Pulmonary artery endothelial cell (primary cell): ENCODE measurements at places on chromosomes 3 and 15. TPM values are rescaled to one million over a fixed set of nuclear protein-coding genes. Genes with fewer than 3 reads are reported as not detected.

GRCh38 chr3:98151241-98151640, 4.0 kb downstream of the OR5H14 start:
- DNase-seq, result no peak

DNA sequence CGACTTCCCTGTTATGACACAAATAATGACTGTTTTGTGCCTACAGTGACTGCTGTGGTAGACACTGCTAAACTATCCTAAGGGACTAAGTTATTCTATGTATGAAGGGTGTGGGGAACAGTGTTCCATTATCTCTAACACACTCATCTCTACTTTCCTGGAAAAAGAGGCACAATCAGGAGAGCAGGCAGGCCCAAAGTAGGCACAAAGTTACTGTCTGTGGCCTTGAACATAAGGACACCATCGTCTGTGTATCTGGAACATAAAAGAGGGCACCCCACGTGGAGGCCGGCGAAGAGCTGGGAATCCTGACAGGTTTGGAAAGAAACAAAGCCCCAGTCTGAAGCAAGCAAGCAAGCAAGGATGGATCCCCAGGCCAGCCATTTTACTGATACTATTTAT, 1.5 kb downstream of the ABCC5 start:
- no peak for DNase-seq

DNA sequence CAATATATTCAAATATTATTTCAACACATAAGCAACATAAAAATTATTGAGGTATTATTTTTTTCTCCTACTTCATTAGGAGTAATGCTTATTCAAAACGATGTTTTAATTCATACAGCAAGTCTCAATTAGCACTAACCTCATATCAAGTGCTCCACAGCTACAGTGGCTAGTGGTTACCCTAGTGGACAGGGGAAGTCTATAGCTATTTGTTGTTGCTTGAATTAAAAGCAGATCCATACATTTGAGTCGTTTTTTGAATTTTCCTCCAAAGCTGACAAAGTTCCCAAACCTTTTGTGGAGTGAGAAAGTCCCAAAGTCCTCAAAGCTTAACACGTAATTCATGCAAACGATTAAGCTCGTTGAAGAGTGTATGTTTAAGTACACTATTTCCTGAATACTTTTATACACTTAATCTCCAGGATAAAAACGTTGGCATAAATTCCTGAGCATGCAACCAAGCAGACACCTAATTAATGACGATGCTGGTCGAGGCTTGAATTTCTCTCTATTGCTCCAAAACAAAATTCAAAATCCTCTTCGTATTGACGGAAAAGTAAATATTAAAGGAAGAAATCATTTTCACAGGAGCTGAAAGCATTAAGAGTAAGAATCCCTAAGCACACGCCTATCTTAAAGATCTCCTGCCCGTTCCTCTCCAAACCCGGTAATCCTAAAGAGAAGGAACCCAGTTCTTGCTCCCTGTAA, 985 bp downstream of the VPS13C start:
- DNase-seq, result no peak

GRCh38 chr3:112086875-112087524, 811 bp downstream of the C3orf52 start:
- no peak for DNase-seq

GRCh38 chr3:74575857-74576256, 38.6 kb downstream of the CNTN3 start:
- no peak for DNase-seq

GRCh38 chr15:35909414-35909813, 363.4 kb upstream of the DPH6 start:
- no peak for DNase-seq

DNA sequence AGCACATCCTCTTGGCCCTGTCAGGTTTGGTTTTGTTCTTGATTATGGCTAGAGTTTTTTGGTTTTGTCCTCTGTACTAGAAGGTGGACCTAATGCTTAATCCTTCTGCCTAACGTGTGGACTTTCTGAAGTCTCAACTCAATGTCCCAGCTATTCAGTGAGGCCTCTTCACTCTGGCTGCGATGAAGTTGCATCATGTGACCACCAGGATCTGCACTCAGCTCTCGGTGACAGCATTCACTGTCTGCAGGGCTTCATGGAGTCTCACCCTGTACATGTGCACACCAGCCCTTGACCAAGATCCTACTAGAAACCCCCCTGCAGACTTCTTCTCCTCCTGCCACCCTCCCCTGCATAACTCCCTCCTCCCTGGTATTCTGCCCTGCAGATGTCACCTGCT, 38.7 kb upstream of the HRH1 start:
- DNase-seq, result no peak

GRCh38 chr15:97759363-97759762, 201.1 kb upstream of the ARRDC4 start:
- no peak for DNase-seq

The TADA3 gene
- 30.2 and 37.3 TPM in 2 replicates for total RNA-seq

- no peak for DNase-seq
Observed at GRCh38 chr15:94052711-94053110, 178.7 kb upstream of the MCTP2 start.

The ANKRD34C gene
- total RNA-seq, result not detected in 2 replicates

DNA sequence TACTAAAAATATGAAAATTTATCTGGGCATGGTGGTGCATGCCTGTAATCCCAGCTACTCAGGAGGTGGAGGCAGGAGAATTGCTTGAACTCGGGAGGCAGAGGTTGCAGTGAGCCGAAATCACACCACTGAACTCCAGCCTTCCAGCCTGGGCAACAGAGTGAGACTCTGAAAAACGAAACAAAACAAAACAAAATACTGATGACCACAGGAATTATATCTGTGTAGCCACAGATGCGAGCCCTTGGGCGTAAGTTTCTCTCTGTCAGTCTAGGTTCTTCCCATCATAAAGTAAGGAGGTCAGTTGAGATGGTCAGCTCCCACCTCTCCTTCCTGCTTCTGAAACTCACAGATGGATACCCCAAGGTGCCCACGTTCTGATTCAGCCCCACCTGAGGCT, 37.7 kb upstream of the CFAP161 start:
- DNase-seq, result no peak

DNA sequence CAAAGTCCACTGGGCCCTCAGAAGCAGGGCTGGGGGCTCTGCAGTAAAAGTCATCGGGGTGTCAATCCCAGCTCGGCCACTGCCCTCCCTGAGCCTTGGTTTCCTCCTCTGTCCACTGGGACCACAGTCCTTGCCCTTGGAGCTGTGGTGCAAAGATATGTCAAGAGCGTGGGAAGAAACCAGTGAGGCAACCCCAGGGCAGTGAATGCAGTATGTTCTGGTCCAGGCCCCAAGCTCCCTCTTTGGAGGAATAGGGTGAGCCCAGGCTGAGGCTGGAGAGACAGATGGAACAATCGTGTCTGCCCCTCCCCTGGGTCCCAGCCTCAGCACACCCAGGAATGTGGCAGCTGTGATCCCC, 779 bp downstream of the GRIP2 start:
- no peak for DNase-seq

The GFM1 gene
- 72.0 and 87.9 TPM in 2 replicates for total RNA-seq

- DNase-seq, result no peak
Observed at GRCh38 chr3:61562721-61563312, 1.4 kb downstream of the PTPRG start.

DNA sequence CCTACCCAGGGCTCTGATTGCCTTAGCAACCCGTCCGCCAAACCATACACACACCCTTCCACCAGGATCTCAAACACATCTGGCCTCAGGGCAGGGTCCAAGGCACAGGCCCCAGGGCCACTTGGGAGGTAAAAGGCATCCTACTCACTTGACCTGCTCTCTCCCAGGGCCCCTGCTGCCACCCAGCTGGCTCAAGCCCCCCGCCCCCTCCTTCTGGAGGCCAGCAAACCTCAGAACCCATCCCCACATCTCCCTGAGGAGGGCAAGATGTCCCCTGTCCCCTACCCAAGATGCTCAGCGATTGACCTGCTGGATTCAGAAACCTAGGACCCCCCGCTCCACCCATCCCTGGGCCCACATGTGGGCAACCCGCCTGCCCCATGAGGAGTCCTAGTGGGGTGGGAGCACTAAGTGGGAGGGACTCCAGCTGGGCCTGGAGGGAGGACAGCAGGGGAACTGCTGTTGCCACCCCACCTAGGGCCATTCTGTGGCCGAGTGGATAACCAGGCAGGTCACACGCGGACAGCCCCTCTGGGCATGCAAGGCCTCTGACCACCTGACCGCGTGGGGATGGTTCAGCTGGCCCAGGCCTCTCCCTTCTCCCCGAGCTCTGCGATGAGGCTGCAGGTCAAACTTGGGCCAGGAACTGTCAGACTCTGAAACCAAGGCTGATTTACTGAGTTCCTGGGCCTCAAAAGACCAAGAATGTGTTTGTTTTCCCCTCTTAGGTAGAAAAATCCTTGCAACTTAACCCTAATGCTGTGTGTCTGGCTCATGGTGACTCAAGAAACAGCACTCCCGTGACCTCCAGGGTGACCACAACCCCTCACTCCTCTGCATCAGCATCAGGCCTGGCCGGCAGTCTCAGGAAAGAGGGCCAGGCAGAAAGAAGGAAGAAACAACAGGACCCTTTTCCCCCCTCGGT, 4.2 kb downstream of the MFGE8 start:
- no peak for DNase-seq

GRCh38 chr3:56415652-56416051, 52.6 kb downstream of the ERC2 start:
- DNase-seq, result no peak

DNA sequence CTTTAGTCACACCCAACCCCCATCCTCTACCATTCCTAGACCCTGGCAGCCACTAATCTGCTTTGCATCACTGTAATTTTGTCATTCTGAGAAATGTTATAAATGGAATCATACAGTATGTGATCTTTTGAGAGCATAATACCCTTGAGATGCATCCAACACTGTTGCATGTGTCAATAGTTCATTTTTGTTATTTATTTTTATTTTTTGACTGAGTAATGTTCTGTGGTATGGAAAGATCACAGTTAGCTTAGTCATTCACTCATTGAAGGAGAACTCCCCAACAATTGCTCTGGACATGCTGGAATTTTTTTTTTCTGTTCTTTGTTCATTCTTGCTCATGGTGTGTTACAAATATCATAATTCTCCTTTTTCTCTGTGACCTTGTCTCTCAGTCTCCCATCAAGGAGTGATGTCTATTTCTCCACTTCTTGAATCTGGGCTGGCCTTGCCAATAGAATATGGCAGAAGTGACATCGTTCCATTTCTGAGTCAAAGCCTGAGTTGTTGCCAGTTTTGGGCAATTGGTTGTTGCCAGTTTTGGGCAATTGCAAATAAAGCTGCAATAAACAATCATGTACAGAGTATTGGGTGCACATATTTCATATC, 6.8 kb upstream of the ADPGK start:
- no peak for DNase-seq

- no peak for DNase-seq
Observed at GRCh38 chr15:91168457-91168856, 68.4 kb downstream of the SV2B start.

- DNase-seq, result no peak
Observed at GRCh38 chr3:134037168-134037567, 7.4 kb upstream of the SLCO2A1 start.

GRCh38 chr3:37221407-37221806, 47.0 kb upstream of the LRRFIP2 start:
- no peak for DNase-seq

The STRIT1 gene
- not detected in 2 replicates for total RNA-seq

- no peak for DNase-seq
Observed at GRCh38 chr3:104347291-104347690, 1019.4 kb upstream of the ALCAM start.

GRCh38 chr3:53941950-53942349, 50.3 kb upstream of the SELENOK start:
- DNase-seq, result no peak

- DNase-seq, result no peak
Observed at GRCh38 chr3:134608771-134609435, 41.9 kb downstream of the KY start.

GRCh38 chr3:12194209-12194608, 35.5 kb upstream of the TIMP4 start:
- DNase-seq, result no peak

The LMLN gene
- 3.4 and 5.7 TPM in 2 replicates for total RNA-seq

The THAP10 gene
- total RNA-seq, result 1.2 and 3.3 TPM in 2 replicates

DNA sequence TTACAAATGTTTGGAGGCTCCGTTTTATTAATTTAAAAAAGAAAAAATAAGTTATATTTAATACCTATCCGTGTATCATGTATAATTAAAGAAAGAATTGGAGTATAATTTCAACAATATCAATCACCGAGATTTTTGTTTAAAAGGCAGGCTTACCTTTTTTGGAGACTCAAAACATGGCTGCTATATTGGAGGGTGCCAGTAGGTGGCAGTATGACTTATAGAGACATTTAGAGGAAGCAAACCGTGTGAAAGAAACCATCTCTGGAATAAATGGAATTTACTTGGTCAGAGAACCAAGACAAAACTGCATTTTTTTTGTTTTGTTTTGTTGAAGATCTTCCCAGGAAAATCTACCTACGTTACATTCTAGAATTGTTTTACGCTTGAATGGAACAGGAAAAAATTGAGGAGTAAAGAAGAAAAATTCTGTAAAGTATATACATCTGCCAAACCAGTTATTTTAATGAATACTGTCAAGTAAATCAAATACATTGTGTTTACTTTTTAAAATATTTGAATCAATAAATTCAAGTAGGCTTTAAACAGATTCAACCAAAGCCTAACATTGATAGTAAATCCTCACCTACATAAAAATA, 802.6 kb upstream of the ALCAM start:
- DNase-seq, result peak; percentile 11

GRCh38 chr3:144491333-144491732, 519.7 kb downstream of the DIPK2A start:
- no peak for DNase-seq

GRCh38 chr3:23455084-23455483, 252.0 kb downstream of the UBE2E2 start:
- DNase-seq, result no peak

DNA sequence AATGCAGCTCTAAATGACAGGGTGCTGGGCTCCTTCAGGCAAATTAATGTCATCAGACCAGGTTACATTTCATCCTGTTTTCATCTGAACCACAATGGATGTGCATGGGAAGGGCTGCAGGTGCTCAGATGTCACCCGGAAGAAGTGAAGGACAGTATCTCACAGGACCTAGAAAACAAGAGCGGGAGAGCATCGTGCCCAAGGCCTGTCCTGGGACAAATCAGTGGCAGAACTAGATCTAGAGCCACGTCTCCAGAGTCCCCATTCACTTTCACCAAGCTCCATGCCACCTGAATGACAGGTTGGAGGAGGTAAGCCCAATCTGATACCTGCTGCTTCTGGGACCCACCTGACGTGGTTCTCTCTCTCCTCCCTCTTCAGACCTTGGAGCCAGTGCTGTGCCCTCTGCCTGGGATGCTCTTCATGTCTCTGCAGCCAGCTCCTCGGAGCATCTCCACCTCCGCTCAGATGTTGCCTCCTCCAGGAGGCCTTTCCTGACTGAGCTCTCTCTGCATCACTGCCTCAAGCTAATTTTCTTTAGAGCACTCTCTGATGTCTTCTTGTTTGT, 77.3 kb downstream of the CPN2 start:
- DNase-seq, result no peak

DNA sequence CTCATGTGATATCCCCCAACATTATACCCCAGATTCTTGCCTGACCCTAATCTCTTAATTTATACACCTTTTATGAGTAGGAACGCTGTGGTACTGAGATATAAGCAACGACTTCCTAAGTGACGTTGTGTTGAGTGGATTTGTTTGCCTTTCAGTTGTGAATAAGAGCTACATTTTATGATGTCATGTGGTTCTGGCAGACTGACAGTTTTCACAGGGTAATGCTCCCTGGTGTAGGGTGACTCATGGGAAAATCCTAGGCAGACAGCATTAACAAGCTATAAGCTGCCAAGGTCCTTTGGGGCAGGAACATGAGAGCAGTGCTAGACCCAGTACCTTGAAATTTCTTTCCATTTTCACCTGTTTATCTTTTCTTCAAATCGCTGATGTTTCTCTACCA, 11.2 kb downstream of the C3orf52 start:
- peak; percentile 97 for DNase-seq

GRCh38 chr3:135981701-135982403, 16.3 kb downstream of the PPP2R3A start:
- DNase-seq, result no peak

The RTP3 gene
- 0.07 TPM in 1 of 2 replicates, not detected in the other for total RNA-seq
